ENCODE measurements at places on chromosomes 2 and 18.

- no peak for DNase-seq
These were observed 321.2 kb upstream of the CDH7 start for GRCh38 chr18:65429601-65430000.

GRCh38 chr2:55115761-55116597 lies 65.7 kb upstream of the RTN4 start:
- no peak for DNase-seq

DNA sequence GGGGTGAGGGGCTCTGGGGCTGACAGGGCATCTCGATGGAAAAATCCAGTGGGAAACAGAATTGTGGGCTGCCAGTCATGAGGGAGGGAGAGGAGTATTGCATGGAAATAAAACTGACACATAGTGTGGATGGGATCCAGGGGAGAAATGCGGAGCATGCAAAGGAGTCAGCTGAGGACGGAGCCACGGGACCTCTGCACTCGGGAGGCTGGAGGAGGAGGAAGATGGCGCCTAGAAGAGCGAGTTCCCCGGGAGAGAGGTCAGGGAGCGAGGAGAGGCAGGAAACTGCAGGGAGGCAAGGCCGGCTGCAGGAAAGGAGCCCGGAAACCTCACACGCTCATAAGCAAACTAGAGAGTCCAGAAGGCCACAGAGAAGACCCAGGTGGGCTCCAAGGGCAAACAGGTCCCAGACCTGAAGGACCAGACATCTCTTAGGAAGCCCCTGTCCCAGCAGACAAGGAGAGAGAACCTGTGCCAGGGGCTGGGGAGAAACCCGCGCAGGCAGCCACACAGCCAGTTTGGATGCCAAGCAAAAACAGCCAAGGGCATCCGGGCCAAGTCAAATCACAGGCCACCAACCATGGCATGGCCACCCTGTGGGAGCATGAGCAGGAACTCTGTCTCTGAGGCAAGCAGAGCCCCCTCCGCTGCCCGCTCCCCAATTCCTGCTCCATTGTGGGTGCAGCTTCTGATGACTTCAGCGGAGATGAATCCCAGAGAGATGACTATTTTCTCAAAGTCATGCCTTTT lies 218.8 kb upstream of the ID2 start:
- no peak for DNase-seq

DNA sequence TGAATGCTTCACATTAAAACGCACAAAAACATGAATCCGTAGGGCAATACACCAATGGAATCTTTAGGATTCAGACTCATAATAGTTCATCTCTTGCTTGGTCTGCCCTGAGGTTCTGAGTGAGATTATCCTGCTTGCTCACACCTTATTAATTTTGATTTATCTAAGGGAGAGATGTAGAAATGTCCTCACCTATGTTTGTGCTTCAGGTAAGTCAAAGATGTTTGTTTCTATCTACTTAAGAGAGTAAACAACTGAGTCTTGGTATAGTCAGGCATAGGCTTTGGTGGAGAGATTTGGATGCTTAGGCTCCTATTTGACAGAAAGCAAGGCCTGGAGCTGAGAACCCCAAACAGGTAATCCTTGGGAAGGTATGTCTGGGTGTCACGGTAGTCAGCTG lies 231.0 kb upstream of the TNP1 start:
- DNase-seq, result no peak

GRCh38 chr2:172551271-172551670 lies 4.6 kb upstream of the PDK1 start:
- DNase-seq, result no peak

DNA sequence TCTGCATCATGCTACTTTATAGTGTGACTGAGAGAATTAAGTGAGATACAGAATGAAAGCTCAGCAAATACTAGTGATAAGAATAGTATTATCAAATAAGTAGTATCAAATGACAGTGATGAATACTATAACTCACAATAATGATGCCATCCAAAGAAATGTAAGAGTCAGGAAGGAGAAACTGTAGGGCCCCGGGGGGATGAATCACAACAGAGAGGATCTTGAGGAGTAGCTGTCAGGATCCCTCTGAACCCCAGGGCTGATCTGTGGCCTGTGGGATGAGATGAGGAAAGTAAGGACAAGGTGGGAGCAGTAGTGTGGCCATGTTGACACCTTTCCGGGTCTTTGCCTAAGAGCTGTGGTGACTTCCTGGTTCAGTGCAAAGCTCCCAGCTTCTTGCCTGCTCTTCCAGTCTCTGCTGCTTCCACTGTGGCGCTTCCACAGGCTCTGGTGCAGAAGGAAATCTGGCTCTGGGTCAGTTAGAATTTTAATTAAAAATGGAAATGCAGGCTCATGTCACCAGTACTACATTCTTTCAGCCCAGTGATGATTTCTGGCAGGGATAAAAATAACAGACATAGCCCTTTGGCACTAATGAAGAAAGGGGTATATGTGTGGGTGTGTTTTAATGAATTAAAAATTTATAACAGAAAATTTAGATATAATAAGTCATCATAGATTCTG lies 166.9 kb downstream of the MYO3B start:
- no peak for DNase-seq

DNA sequence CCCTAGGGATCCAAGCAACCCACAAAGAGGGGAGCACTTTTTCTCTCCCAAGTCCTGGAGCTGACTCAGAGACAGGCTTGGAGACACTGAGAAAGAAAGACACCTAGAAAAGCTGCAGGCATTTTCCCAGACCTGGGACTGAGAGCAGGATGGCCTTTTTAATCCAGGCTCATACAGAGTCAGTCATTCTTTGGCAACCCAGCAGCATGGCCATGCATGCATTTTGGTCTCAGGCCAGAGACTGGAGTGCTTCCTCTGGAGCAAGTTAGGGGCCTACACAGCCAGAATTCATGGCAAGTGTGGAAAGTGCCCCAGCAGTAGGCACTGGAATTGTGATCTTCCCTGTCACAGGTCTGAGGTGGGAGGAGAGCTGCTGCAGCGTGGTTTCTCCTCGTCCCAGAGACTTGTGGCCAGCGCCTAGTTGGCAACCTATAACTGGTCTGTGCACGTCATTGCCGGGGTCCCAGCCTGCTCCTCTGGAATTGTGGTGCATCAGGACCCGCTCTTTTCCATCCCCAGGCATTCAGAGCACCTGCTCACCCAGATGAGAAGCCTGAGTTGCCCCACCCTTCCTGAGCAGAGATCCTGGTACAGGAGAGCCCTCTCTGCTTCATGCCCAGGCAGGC lies 231.9 kb upstream of the RAB6C start:
- no peak for DNase-seq

GRCh38 chr2:174353004-174353403 lies 18.2 kb downstream of the SP9 start:
- DNase-seq, result no peak

GRCh38 chr2:11578081-11578948 lies 44.5 kb downstream of the GREB1 start:
- DNase-seq, result no peak

GRCh38 chr2:64214281-64215115 lies 70.3 kb upstream of the PELI1 start:
- no peak for DNase-seq

DNA sequence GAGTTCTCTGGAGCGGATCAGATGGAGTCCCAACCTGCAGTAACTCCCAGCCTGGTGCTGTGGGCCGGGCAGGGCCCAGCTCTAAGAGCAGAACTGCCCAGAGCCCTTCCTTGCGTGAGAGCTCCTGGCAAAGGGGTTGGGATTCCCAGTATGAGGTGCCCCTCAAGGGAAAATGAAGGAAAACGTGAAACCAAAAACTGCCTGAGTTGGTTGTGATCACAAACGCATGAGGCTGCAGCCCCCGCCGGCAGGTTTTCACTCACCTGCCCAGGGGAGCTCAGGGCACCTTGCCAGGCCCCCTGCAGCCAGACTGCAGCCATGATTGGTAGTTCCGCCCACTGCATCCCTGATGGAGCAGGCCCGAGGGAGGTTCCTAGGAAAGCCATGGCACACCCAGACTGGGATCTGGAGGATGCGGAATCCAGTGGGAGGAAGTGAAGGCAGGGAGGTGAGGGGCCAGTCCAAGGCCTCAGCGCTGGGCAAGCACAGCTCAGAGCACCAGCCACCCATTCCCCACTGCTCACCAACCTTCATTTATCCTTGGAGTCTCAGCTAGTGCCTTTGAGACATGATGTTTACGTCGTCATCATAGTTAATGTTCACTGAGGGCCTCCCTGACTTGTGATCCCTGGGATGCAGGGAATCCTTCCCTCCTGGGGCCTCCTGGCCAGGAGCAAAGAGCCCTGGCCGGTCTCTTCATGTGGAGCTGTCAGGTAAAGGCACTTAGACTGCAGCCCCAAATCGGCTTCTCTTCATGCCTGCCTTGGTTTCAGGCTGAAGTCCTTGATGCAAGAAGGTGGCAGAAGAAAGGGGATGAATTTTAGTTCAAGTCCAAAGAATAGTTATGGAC lies 103.2 kb downstream of the INHBB start:
- DNase-seq, result no peak

GRCh38 chr2:85231468-85231805 lies 96.4 kb downstream of the TGOLN2 start:
- DNase-seq, result no peak

GRCh38 chr2:110980339-110981062 lies 140.2 kb upstream of the BCL2L11 start:
- DNase-seq, result no peak

- DNase-seq, result no peak
These were observed 54.3 kb downstream of the R3HDM1 start for GRCh38 chr2:135585586-135585985.

- no peak for DNase-seq
These were observed 2.5 kb downstream of the RAX start for GRCh38 chr18:59270689-59271257.

DNA sequence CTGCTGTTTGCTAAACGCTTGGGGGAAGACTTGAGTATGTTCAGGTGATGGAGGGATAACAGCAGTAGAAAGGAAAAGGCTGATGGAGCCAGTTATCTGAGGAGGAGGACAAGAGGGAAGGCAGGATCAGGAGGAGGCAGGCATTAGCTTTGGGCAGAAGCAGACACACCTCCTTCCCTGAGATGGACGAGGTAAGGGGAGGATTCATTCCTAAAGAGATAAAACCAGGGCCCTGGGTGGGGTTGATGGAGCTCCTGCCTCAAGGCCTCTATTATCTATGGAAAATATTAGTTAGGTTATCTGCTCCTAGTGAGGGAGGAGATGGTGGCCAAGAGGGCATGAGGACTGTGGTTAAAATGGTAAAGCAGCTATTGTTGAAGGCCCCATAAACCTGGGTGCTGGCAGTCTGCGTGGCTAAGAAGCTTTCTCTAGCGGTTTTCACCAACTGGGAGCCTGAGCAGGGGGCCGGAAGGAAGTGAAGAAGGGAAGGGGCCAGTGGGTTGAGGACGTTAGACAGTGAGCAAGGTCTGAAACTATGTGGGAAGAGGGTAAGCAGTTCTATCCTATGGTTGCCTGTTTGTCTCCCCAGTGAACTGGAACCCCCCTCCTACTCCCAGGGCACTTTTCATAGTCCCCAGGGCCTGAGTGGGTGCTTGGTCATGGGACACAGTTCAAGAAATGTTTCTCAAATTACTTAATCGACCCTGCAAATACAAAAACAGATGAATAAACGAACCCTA lies 56.6 kb upstream of the HK2 start:
- no peak for DNase-seq

DNA sequence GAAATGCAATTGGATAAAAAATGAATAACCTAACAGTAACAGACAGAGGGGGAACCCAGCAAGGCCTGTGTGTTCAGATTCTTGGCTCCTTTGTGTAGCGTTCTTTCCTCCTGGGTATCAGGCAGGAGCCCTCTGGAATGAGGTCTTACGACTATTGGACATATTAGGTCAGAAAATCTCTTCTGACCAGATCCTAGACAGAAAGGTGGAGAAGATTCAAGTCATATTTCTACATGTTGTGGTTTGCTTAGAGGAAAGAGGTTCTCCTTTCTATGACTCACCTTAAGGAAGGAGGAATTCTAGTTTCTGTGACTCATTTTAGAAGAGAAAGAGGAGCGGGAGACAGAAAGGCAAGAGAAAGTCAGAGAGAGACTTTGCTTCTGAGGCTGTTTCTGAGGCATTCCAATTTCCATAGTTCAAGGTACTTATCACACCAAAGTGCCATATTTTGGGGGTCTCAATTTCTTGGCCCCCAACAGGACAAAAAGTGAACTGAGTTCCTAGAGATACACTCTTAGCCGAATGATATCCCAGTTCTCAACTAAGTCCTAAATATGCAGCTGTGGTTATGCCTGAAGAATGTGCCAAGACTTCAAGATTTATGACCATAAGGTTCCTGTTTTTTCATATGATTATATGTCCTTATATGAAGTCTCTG lies 618.6 kb downstream of the ZEB2 start:
- no peak for DNase-seq

DNA sequence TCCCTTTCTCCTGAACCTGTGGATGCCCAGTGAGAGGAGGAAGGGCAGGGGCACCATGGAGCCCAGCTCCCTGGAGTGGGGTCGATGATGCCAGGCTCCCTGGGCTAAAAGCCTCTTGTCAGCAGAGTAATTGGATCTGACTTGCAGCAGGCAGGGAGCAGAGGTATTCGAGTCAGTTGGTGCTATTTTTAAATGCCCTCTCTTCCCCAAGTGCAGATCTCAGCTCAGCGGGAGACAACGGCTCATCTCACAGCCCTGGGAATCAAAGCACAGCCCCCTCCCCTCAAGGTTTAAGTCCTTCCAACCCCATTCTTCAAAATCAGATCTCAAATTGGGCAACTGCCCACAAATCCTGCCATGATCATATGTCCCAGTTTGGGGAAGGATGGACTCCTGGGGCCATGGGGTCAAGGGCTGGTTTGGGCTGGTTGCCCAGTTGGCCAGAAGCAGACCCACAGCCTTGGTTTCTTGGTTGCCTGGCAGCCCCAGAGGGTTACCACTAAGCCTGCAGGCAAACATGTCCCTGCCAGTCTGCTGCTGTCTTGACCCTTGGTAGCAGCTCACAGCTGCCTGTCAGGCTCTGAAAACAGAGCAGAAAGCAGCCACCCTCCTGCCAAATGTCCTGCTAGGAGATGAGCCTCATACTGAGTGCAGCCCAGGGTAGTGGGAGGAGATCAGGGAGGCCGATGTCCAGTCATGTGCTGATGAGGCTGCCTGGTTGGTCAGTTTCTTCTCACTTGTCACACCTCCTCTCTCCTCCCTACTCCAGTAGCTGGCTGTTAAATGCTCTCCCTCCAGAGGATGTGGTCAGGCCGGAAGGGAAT lies 244.9 kb downstream of the LOXHD1 start:
- DNase-seq, result no peak

DNA sequence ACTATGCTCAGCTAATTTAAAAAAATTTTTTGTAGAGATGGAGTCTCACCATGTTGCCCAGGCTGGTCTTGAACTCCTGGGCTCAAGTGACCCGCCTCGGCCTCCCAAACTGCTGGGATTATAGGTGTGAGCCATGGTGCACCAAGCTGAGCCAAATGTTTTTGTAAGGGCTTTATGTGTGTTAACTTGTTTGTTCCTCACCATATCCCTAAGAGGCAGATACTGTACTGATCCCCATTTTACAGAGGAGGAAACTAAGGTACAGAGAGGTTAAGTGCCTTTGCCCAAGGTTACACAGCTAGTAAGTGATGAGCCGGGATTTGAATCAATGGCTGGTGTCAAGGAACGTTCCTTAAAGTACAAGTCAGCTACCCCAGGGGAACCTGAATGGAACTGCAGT lies 85.3 kb upstream of the KLF7 start:
- no peak for DNase-seq

- no peak for DNase-seq
These were observed 14.7 kb downstream of the CNTNAP5 start for GRCh38 chr2:124039762-124040291.
